ENCODE measurements at places on chromosomes 4 and X.

- DNase-seq: no peak
Observed at GRCh38 chr4:51842167-51842553, 793 bp upstream of the DCUN1D4 start.

- no peak for DNase-seq
Observed at GRCh38 chr4:63904201-63904600, 505.0 kb downstream of the TECRL start.

- no peak for DNase-seq
Observed at GRCh38 chrX:11757397-11757718, 679 bp upstream of the MSL3 start.

GRCh38 chr4:169854090-169854489, 96.3 kb upstream of the HPF1 start:
- DNase-seq: no peak

- no peak for DNase-seq
Observed at GRCh38 chrX:120813982-120814381, 61.7 kb downstream of the CT47B1 start.

- no peak for DNase-seq
Observed at GRCh38 chr4:124650614-124651013, 61.9 kb downstream of the ANKRD50 start.

DNA sequence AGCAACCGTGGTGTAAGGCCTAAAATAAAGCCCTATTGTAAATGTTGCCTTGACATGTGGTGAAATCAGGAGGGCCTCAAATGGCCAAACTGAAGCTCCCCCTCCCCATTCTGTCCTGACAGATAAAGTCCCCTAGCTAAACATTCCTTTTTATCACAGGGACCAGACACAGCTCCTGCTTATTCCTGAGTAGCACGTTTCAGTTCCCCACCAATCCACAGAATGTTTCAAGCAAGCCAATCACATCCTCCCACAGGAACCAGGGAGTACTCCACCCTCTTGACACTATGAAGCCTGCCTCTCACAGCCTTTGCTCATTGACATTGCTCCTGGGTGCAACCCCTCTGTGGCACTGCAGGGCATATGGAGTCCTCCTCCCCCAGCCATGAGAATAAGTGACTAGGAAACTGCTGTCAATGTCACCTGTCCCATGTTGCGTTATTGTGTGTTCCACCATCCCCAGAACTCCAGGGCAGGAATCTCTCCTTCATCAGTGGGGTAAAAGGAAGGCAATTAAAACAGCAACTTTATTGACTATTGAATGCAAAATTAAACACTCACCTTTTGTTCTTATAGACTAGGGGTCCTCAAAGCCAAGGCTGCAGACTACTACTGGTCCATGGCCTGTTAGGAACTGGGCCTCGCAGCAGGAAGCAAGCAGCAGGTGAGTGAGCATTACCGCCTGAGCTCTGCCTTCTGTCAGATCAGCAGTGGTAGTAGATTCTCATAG, 128.1 kb downstream of the COL25A1 start:
- no peak for DNase-seq

DNA sequence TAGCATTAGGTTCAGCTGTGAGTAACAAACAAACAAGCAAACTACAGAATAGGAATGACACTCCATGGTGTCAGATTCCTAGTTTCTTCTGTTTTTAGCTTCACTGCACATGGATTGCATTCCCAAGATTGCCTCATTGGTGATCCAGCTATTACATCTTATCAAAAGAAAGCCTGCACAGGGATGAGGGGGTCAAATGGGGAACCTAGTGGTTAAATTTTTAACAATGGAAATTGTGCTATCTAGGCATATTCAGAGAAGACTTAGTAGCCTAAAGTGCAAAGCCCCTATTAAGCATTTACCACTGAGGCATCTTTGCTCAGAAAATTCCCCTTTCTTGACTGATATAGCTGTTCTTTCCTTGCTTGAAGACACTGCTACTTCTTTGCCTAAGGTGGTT, 3.9 kb upstream of the TTC29 start:
- no peak for DNase-seq

- no peak for DNase-seq
Observed at GRCh38 chr4:48250343-48250742, 19.3 kb downstream of the TEC start.

- DNase-seq: no peak
Observed at GRCh38 chr4:38693569-38693968, 29.6 kb downstream of the KLF3 start.

- DNase-seq: no peak
Observed at GRCh38 chr4:157988641-157989040, 184.2 kb downstream of the GASK1B start.

- no peak for DNase-seq
Observed at GRCh38 chr4:42709392-42710065, 52.6 kb upstream of the ATP8A1 start.

DNA sequence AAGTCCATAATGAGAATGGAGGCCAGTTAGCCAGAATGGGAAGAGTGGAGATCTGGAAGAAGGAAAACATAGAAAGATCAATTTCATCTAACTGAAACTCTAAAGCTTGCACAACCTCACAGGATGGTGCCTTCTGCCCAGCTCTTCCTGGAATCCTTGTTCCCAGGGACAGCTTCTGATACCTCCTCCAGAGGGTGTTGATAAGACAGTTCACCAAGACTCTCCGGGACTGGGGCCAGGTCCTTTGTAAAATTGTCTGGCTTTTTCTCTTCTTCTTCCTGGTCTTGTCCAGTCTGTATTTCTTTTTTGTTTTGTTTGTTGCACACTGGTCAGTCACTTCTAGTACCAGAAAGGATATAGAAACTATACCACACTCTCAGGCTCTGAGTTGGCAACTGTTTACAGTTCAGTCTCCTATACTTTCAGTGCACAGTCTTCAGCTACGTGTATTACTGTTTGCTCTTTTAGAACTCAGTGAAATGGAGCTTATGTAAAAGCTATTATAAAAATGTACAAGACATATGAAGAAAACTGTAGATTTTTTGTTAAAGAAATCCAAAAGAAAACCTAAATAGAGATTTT, 142.8 kb upstream of the RPL34 start:
- no peak for DNase-seq

DNA sequence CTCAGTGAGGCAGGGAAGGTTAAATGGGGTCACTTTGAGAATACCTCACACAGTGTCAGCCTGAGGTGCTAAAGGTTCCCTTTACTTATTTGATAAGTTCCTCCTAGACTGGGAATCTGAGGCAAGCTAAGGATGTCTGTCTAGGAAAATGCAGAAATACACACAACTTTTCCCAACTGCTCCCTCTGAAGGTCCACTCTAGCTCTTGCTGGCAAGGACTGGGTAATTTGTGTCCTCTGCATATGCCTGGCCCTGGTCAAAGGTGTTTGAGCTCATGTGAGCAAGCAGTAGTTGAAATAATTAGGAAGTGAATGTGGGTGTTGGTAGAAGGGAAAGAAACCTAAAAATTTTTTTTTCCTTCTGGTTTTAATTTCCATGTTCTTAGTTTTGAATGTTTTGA, 21.3 kb downstream of the TXLNG start:
- no peak for DNase-seq

GRCh38 chrX:150364347-150365050, 1.4 kb downstream of the MAMLD1 start:
- no peak for DNase-seq

GRCh38 chr4:122963216-122963615, 40.8 kb upstream of the NUDT6 start:
- no peak for DNase-seq

- DNase-seq: no peak
Observed at GRCh38 chrX:77597511-77597910, 150.3 kb downstream of the FGF16 start.
